AG10803 (cell line): ENCODE measurements at places on chromosomes 6 and 20.

GRCh38 chr6:129370268-129370916 is 339.6 kb downstream of the ARHGAP18 start:
- peak; percentile 48 for DNase-seq

GRCh38 chr6:46940433-46941226 is 18.9 kb upstream of the ADGRF5 start:
- DNase-seq: no peak

GRCh38 chr6:21591446-21591845 is 2.1 kb upstream of the SOX4 start:
- no peak for DNase-seq

DNA sequence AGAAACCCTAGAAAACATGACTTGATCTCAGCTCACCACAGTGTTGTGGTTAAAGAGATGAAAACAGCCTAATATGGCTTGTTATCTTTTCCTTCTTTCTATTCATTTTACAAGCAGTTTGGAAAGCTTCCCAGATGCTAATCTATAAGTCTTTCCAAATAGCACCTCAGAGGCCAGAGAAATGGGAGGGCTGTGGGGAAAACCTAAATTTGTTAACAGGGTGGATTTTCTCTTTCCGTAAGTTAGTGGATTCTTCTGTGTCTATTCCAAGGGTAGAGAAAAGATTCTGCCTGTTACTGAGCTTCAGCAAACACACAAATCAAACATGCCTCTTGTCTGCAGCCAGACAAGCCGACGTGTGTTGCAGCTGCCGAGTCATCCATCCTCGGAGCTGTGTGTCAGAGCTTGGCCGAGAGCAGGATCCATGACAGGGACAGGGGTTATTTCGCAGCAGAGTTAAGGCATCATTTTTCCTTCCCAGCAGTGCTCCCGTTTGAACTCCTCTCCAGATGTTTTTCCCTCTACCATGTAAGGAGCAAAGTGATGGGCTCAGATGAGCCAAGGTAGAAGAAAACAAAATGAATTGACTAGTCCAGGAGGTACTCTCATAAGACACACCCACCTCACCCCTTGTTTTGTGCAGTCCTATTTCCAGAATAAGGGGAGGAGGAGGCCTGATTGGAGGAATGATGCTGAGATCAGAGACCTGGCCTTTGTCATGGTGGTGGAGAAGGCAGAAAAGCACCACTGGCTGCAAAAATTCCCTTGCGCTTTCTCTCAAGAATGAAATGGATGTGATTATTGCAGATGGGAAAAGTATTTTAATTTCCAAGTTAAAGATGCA is 560.0 kb downstream of the C6orf118 start:
- peak; percentile 51 for DNase-seq
